Thyroid gland (tissue), 4 donors: ENCODE measurements at places on chromosomes 1 and 21. TPM values are rescaled to one million over a fixed set of nuclear protein-coding genes. Genes with fewer than 3 reads are reported as not detected.
A peak's percentile ranks its signal among the peaks of the same experiment; 100 is the strongest.

Gene BECN2
- total RNA-seq: not detected

Gene PLA2G2A
- 141 TPM for total RNA-seq

Gene OLFM3
- total RNA-seq: 0.11 TPM

Gene INSRR
- total RNA-seq: not detected

Gene CR1L
- total RNA-seq: 0.22 TPM

Gene FAM229A
- total RNA-seq: 9.0 TPM

DNA sequence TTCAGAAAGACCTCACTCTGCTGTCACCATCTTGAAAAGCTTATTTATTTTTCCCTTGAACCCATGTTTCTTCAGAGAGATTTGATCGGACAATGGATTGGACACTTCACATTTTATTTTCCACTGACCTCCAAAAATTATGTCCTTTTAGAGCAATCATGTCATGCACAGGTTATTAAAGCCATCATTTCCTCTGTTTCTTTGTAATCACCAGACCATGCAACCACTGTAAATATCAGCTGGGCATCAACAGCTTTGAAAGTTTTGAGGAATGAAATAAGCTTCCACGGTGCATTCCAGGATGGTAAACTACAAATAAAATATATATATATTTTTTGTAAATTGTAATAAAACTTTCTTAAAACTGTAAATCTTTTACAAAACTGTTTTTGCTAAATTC is 144.1 kb upstream of the ADAMTS5 start:
- no peak for DNase-seq

DNA sequence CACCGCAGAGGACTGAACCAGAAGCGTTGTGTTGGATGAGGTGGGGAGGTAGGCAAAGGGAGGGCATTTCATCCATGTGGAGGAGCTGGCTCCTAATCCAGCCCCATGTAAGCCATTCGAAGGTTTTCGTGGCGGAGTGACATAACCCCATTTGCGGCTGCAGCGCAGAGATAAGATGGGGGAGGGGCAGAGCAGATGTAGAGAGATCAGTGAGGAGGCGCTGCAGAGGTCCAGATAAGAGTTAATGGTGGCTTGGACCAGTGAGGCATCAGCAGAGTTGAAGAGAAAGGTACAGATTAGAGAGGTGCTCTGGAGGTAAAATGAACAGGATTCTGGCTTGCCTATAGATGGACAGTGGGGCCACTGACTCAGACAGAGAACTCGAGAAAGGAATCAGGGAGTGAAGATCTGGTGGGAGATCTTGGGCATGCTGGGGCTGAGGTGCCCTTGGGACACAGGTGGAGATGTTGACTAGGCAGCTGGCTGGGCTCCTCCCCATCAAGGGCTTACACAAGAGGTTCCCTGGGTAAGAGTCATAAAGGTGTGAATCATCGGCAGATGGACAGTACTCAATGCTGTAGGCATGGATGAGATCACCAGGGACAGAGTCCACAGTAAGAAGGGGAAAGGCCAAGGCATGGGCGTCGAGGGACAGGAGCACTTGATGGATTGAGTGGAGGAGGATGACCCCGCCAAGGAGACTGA is 7.8 kb upstream of the PTPRF start:
- DNase-seq: no peak

GRCh38 chr21:38621132-38621531 is 122.9 kb upstream of the ERG start:
- DNase-seq: no peak

GRCh38 chr1:36913016-36913415 is 121.3 kb downstream of the GRIK3 start:
- no peak for DNase-seq

DNA sequence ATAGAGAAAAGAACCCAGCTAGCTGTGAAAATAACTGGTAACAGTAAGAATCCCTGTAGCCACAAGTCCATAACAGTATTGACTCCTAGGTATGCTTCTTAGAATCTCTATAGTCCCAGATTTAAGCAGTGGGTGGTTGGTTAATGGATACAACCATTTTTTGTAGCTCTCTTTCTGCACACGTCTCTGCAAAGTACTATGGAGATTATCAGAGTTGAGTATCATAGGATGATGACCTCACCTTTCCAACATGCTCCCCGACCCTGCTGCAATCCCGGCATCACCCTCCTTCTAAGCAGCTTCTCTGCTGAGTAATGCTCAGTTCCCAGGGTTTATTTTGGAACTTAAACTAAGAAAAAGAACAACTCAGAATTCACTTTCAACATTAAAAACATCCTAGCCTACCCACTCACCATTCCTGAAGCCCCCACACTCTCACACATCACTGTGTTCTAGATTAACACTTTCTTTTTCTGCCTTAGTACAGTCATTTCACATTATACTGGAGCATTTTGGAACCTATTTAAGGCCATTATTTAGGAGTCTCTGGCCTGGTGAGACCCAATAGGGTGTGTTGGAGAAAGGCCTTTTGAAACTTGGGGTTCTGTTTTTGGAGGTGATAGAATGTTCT is 2.7 kb downstream of the MLLT11 start:
- no peak for DNase-seq

GRCh38 chr1:214717351-214717750 is 114.4 kb downstream of the CENPF start:
- DNase-seq: peak; percentile 13

DNA sequence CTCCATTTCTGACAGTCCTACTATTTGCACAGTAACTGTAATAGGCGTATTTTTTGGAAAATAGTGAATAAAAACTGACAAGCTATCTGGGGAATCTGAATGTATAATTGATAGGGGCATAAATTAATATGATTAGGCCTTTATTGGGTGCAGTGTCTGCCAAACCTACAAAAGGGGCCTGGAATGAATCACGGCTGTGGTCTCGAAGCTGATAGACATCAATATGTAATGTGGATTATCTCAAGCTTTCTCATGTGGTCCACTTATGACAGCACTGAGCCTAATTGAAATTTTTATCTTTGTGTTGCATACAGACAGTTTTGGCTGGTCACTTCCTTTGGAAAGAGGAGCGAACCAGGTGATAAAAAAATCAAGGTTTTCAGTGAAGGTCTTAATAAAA is 450.4 kb downstream of the GPATCH2 start:
- no peak for DNase-seq

- DNase-seq: no peak
These were observed 14.3 kb upstream of the MED18 start for GRCh38 chr1:28314547-28314941.

DNA sequence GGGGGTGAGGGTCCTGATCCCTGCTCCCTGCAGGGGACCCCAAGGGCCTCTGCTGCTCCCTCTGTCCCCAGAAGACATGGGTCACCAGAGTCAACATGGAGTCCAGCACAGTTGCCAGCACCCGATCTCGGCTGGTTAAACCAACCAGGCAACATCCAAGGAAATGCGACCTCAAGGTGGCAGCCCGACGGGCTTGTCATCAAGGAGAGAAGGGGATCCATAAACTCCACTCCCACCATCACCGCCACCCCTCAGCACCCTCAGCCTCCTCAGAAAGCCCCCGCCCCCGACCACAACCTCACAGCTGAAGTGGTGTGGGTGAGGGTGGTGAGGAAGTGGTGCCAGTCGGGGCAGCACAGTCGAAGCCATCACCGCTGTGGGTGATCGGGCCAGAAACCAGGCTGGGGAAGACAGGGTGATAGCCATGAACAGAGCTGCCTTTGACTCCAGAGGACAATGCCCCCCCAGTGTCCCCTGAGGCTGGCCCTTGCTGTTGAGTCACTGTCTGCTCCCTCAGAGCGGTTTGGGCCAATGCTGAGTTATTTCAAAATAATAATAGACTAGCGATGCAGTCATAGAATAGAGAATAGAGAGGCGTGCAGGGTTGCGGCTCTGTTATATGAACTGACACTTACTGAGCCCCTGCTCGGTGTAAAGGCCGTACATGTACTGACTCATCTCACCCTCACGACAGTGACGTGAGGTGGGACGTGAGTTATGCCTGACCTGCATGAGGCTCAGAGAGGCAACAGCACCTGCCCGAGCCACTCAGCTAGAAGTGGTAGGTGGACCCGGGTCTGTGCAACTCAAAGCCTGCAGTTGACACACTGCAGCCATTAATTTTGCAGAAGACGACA is 88.7 kb upstream of the IFFO2 start:
- DNase-seq: no peak

DNA sequence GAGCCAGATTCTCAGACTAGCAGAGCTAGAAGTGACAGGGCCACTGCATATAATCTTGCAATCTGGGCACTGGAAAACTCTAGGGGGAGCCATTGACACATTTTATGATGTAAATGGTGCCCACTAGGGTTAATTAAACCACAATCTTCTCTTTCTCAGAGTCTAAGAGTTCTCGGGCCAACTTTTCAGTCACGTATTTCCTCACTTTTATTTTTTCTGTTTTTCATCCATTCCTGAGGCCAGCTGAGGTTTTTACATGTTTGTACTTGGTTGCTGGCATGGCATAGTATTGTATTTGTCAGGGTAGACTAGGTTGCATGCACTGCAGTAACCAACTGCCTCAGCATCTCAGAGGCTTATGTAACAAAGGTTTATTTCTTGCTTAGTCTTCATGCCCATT is 138.2 kb downstream of the ZNF326 start:
- DNase-seq: peak; percentile 3

- DNase-seq: no peak
These were observed 50.9 kb downstream of the ITPKB start for GRCh38 chr1:226688056-226688748.

GRCh38 chr1:115138973-115139372 is 49.7 kb upstream of the TSPAN2 start:
- peak; percentile 92 for DNase-seq

- DNase-seq: no peak
These were observed 215.5 kb upstream of the USP25 start for GRCh38 chr21:15514073-15514946.

GRCh38 chr1:44631333-44631646 is 43.0 kb downstream of the TMEM53 start:
- DNase-seq: no peak

DNA sequence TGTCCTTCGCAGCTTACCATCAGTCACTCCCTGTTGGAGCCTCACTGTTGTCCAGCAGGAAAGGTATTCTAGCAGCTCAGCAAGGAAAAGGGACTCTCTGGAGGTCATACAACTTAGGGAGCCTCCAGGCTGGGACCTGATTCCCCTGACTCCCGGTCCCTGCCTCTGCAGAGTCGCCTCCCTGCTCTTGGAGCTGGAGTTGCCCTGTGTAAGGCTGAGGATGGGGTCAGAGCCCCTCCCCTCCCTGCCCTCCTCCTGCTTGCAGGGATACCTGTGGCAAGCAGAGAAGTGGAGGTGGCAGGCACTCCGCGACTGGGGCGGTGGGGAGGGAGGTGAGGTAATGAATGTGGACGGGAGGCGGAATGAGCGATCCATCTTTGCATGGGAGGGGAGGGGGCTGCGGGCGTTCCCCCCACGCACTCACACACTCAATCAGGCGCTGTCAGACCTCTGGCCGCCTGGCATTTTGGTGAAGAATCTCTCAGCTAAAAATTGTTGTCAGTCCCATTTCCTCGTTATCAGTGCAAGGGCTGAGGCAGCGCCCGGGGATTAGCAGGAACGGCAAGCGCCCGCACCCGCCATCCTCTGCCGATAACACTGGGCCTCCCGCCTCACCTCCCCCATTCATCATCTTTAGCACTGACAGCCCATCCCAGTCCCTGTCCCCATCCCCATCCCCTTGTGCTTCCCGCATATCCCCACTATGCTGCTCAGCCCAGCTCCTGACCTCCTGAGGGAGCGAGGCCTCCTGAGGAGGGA is 64.3 kb downstream of the TMEM53 start:
- DNase-seq: no peak

DNA sequence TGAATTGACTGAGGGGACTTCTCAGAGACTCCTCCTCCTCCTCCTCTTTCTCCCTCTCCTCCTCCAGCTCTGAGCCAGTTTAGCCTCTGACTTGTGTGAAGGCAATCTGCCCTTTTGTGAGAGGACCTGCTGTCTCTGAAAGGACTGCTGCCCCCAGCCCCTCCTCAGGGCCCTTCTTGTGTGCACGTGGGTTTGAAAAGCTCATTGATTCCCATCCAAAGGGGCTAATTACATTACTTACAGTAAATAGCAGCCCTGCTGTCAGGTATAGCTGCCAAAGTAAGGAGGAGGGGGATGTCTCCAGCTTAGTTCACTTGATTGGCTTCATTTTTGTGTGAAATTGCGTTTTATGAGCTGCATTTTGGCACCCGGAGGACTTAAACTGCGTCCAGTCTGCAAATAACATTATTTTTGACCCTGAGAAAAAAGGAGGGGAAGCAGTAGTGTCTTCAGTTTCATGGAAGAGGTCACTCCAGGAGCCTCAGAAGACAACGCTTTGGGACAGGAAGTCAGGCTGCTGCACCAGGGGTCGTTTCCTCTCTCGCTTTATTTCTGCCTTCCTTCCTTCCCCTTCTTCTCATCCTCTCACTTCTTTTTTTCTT is 1.8 kb upstream of the LHX9 start:
- no peak for DNase-seq

DNA sequence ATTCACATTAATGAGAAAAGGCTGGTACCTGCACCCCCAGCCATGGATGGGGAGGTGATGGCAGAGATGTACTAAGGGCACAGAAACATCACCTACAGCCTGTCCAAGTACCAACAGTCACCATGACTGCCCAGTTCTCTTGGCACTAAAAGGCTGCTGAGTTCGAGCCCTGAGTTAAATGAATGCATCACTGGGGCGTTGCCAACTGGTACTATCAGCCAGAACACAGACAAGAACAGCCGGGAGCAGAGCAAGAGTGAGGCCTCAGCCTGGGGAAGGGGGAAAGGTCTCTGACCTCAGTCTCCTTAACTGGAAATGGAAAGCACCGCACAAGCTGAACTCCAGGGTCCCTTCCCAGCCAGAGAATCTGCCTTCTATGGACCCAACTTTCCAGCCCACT is 60.5 kb downstream of the GLIS1 start:
- no peak for DNase-seq

DNA sequence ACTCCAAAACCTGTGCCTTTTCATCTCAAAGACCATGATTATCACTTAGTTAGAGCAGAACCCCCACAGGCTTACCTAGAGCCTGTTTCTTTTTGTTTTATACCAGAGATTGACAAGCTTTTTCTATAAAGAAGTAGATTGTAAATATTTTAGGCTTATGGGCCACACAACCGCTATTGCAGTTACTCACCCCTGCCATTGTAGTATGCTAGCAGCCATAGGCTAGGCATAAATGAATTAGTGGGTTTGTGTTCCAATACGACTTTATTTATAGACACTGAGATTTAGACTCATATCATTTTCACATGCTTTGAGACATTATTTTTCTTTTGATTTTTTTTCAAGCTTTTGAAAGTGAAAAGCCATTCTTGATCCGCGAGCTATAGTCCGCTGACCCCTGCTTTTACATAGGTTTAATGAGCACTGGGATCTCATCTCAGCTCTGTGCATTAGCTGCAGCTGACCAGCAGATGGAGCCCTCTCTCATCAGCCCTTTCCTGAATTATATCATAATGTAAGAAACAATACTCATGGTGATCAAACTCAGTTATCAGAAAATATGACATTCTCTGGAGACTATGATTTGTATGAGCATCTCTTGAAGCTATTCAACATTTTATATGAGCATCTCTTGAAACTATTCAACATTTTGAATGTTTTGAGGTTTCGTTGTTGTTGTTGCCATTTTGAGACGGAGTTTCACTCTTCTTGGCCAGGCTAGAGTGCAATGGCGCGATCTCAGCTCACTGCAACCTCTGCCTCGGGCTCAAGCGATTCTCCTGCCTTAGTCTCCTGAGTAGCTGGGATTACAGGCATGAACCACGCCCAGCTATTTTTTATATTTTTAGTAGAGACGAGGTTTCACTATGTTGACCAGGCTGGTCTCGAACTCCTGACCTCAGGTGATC is 111.9 kb upstream of the L1TD1 start:
- peak; percentile 16 for DNase-seq

GRCh38 chr1:39733161-39733560 is 5.5 kb upstream of the PPIE start:
- DNase-seq: peak; percentile 65

- no peak for DNase-seq
These were observed 64.2 kb downstream of the SELENOF start for GRCh38 chr1:86849756-86850155.
